Endodermal cell (in vitro differentiated cells): ENCODE measurements at places on chromosomes 3 and 15.
A peak's percentile ranks its signal among the peaks of the same experiment; 100 is the strongest.

GRCh38 chr15:68907396-68907923 is 22.9 kb upstream of the SPESP1 start:
- DNase-seq: no peak
- no peak overlapping the region for H3K4me3 ChIP-seq
- no peaks in the 10 kb centered on the region for H3K4me1 ChIP-seq
- no peaks in the 10 kb centered on the region for H3K27me3 ChIP-seq
- H3K27ac ChIP-seq: no peak overlapping the region

- DNase-seq: no peak
- H3K27me3 ChIP-seq: no peaks in the 10 kb centered on the region
- H3K4me3 ChIP-seq: peak overlapping the region; percentile 99
- H3K27ac ChIP-seq: no peak overlapping the region
- H3K36me3 ChIP-seq: no peaks in the 10 kb centered on the region
Observed at GRCh38 chr3:57691411-57692132, 1.3 kb downstream of the DENND6A start.

DNA sequence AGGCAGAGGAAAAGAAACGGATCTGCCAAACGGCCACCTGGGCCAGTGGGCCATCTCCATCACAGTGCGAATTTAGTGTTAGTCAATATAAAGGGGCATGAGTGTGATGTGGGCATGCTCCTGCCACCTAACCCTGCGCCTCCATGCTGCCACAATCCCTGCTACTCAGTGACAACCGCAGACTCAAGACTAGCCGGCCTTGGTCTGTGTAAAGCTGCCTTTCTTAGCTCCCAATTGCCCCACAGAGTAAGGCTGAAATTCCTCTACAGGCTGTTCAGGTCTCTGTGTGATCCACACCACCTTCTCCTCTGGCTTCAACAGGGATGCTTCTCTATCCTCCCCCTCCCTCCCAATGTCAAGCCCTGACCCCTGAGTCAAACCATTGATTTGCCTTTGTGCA is 269.7 kb downstream of the XXYLT1 start:
- no peak overlapping the region for H3K27ac ChIP-seq
- no peaks in the 10 kb centered on the region for H3K36me3 ChIP-seq
- H3K4me3 ChIP-seq: no peak overlapping the region
- peak; percentile 26 for DNase-seq
- H3K27me3 ChIP-seq: no peaks in the 10 kb centered on the region

DNA sequence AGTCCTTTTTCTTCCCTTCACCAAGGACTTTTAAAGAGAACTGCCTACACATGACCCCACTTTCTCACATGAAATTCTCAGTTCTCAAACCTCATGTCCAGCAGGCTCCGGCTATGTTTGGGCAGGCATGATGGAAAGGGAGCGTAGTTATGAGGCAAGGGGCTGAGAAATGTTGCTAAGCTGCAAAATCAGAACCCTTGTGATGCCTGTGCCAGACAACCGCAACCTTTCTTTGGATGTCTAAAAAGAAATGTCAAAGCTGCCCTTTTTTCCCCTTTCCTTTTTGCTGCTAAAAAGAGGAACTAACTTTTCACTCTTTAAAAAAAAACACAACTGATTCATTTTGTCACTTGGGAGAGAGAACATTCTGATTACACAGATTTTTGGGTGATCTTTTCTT is 19.2 kb downstream of the GNB4 start:
- DNase-seq: no peak
- no peaks in the 10 kb centered on the region for H3K36me3 ChIP-seq
- H3K27me3 ChIP-seq: no peaks in the 10 kb centered on the region
- no peak overlapping the region for H3K4me3 ChIP-seq

- H3K27me3 ChIP-seq: no peaks in the 10 kb centered on the region
- no peaks in the 10 kb centered on the region for H3K4me1 ChIP-seq
- H3K4me3 ChIP-seq: no peak overlapping the region
- no peaks in the 10 kb centered on the region for H3K36me3 ChIP-seq
- DNase-seq: no peak
- H3K27ac ChIP-seq: no peak overlapping the region
Observed at GRCh38 chr3:35594739-35595138, 44.6 kb upstream of the ARPP21 start.

DNA sequence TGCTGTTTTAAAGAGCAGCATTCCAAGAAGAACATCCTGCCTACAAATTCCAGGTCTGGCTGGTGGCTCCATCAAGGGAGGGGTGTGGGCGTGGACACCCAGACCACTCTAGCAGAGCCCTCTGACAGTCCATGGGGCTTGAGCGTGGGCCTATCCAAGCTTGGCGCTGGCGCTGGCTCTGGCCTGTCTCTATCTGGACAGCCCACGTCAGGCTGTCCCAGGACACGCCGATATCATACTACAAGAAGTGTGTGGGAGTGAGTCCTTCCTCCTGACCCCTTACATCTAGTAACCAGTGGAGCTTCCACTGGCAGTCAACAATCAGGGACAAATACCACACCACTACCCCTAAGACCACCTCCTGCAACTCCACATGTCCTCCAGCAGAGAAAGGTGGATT is 17.1 kb upstream of the DUSP7 start:
- no peak overlapping the region for H3K27ac ChIP-seq
- no peak for DNase-seq
- no peak overlapping the region for H3K4me3 ChIP-seq

DNA sequence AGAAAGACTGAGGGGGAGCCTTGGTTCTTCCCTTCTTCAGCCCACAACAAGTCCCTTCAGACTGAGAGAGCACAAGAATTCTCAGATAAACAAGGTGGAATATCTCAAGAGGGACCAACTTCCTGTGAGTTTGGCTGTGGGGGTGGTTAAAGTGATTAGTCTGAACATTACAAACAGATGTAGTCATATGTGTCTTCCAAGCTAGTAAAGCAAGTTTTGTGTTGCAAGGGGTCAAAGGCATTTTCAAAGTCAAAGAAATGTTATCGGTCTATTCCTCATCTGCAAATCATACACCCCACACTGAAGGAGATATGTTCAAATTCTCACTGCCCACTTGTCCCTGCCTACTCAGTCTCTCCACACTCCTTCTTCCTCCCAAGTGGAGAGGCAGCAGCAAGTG is 242.5 kb downstream of the FAM43A start:
- DNase-seq: no peak
- H3K27ac ChIP-seq: no peak overlapping the region
- no peaks in the 10 kb centered on the region for H3K4me1 ChIP-seq
- H3K27me3 ChIP-seq: no peaks in the 10 kb centered on the region
- no peaks in the 10 kb centered on the region for H3K36me3 ChIP-seq
- no peak overlapping the region for H3K4me3 ChIP-seq

- H3K27me3 ChIP-seq: no peaks in the 10 kb centered on the region
- no peak overlapping the region for H3K4me3 ChIP-seq
- no peak overlapping the region for H3K27ac ChIP-seq
- H3K36me3 ChIP-seq: no peaks in the 10 kb centered on the region
- H3K4me1 ChIP-seq: no peaks in the 10 kb centered on the region
Observed at GRCh38 chr3:18529631-18530030, 104.5 kb upstream of the SATB1 start.

- no peak for DNase-seq
- no peaks in the 10 kb centered on the region for H3K27me3 ChIP-seq
- peaks cover 93% of the 10 kb centered on the region for H3K36me3 ChIP-seq
- H3K27ac ChIP-seq: no peak overlapping the region
- no peaks in the 10 kb centered on the region for H3K4me1 ChIP-seq
Observed at GRCh38 chr3:169780742-169781141, 7.5 kb downstream of the MYNN start.

DNA sequence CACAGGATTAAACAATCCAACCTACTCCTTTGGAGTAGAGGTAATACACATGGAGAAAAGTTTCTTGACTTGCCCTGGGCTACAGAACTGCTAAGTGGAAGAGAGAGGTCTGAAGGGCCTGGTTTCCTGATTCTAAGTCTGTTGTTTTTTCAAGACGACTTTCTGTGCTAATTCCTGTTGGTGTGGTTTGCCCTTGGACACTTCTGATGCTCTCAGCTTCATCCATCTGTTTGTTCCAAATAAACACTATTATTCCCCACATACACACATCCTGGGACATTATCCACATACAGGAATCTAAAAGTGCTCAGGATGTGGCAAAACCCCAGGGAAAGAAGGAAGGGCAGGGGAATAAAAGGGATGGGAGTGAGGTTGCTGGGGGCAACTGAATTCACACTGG is 393.5 kb upstream of the TBL1XR1 start:
- DNase-seq: no peak
- peaks cover 5% of the 10 kb centered on the region for H3K4me1 ChIP-seq
- H3K4me3 ChIP-seq: no peak overlapping the region
- H3K27me3 ChIP-seq: no peaks in the 10 kb centered on the region
- no peaks in the 10 kb centered on the region for H3K36me3 ChIP-seq

DNA sequence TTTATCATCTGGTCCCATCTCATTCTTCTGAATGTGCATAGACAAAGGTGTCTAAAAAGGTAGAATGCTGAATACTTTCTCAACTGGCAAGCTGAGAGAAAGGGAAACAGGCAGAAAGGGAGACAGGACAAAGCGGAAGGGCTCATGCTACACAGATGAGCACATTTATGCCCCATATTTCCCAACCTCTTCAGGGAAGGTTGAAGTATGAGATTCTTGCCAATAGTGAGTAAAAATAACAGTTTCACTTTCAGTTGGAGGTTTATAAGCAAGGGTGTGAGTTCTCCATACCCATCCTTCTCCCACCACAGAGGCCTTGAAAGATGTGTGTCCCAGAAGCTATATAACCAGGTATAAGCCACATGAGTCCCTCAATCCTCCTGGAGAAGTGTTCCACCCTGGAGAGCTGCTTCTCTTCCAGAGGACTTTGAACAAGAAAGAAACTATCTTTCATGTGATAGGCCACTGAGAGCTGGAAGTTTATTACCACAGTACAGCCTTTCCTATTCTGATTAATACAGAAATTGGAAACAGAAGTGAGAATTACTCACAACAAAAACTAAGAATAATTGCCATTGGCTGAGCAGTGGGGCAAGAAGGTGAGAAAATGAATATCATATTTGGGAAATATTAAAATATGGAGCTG is 709.4 kb upstream of the NR2F2 start:
- H3K27me3 ChIP-seq: no peaks in the 10 kb centered on the region
- no peaks in the 10 kb centered on the region for H3K36me3 ChIP-seq
- no peak for DNase-seq

GRCh38 chr3:23203708-23204330 is 692 bp downstream of the UBE2E2 start:
- peaks cover 15% of the 10 kb centered on the region for H3K4me1 ChIP-seq
- peak overlapping the region; percentile 94 for H3K4me3 ChIP-seq
- H3K27me3 ChIP-seq: peaks cover 22% of the 10 kb centered on the region
- no peak for DNase-seq

- no peak overlapping the region for H3K4me3 ChIP-seq
- DNase-seq: no peak
- no peak overlapping the region for H3K27ac ChIP-seq
- H3K36me3 ChIP-seq: no peaks in the 10 kb centered on the region
Observed at GRCh38 chr15:76338486-76339304, 2.1 kb downstream of the ISL2 start.

GRCh38 chr3:107600780-107601179 is 78.0 kb downstream of the BBX start:
- no peak overlapping the region for H3K27ac ChIP-seq
- peaks cover 18% of the 10 kb centered on the region for H3K36me3 ChIP-seq
- H3K4me3 ChIP-seq: no peak overlapping the region
- DNase-seq: no peak
- peaks cover 5% of the 10 kb centered on the region for H3K4me1 ChIP-seq
- no peaks in the 10 kb centered on the region for H3K27me3 ChIP-seq

DNA sequence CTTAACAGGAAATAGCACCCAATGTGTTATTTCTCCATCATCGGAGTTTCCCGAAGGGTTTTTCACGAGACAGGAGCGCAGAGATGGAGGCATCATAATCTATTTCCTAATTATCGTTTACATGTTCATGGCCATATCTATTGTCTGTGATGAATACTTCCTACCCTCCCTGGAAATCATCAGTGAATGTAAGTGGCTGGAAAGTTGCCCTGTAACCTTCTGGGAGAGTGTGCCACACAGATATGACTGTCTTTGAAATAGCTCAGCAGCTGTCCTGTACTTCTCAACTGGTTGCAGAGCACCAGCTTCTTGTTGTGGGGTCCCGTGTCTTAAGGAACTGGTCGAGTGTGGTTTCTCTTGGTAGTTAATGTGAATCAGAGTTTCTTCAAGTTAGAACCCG is 1.1 kb downstream of the SLC24A5 start:
- H3K36me3 ChIP-seq: no peaks in the 10 kb centered on the region
- no peaks in the 10 kb centered on the region for H3K27me3 ChIP-seq
- no peaks in the 10 kb centered on the region for H3K4me1 ChIP-seq
- DNase-seq: no peak

DNA sequence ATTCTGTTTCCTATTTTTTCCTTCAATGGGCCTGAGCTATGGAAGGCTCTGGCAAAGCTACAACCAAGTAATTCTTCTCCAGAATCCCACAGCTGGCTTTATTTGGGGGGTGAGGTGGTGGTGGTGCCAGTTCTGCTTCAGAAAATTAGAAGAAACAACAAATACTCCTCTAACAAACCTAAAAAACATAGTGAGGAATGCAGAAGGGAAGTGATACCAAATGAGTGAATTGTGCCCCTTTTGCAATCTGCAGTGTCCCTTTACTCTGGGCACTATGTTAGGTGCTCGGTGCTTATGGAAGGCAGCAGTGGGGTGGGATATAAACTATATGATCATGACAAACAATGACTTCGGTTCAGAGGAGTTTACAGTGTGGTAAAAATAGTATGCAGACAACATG is 90.4 kb upstream of the ROPN1 start:
- no peaks in the 10 kb centered on the region for H3K4me1 ChIP-seq
- no peaks in the 10 kb centered on the region for H3K27me3 ChIP-seq
- H3K4me3 ChIP-seq: no peak overlapping the region
- DNase-seq: no peak

DNA sequence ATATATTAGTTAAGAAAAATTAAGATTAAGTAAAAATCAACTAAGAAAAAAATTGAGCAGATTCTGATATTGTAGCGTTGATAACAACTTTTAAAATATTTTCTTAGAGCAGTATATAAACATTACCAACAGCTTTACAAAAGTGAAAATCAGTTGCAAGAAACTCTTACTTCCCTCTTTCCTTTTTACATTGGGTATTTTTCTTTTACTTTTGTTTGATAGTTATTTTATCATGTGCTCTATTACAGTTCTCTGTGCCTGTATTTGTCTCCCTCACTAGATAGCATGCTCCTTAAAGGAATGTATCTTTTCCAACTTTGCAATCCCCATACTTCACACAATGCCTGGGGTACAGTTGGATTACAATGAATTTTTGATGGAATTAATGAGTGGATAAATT is 87.5 kb upstream of the P3H2 start:
- H3K27me3 ChIP-seq: no peaks in the 10 kb centered on the region
- no peak overlapping the region for H3K27ac ChIP-seq
- no peak for DNase-seq
- no peaks in the 10 kb centered on the region for H3K4me1 ChIP-seq
- peaks cover 4% of the 10 kb centered on the region for H3K36me3 ChIP-seq

DNA sequence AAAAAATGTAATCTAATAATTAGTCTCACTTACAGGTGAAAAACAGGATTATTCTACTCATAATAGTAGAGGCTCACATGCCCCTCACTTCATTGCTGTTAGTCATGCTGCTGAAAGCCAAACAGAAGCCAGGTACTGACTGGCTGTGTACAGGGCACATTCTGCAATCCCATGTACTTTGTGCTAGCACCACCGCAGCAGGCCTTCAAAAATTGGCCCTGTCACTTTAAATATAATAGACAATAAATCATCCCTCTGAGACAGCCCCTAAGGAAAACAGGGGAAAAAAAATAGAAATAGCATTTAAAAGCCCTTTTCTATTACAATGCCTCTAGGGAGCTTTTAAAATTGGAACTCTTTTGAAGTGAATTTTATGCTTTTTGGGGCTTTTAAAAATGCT is 723.8 kb downstream of the TUSC7 start:
- H3K4me1 ChIP-seq: no peaks in the 10 kb centered on the region
- H3K27me3 ChIP-seq: no peaks in the 10 kb centered on the region
- no peak for DNase-seq

GRCh38 chr3:87771337-87772192 is 287.2 kb downstream of the CGGBP1 start:
- no peak overlapping the region for H3K4me3 ChIP-seq
